Breast epithelium (tissue), 4 donors: ENCODE measurements at places on chromosomes 7 and 10.

DNA sequence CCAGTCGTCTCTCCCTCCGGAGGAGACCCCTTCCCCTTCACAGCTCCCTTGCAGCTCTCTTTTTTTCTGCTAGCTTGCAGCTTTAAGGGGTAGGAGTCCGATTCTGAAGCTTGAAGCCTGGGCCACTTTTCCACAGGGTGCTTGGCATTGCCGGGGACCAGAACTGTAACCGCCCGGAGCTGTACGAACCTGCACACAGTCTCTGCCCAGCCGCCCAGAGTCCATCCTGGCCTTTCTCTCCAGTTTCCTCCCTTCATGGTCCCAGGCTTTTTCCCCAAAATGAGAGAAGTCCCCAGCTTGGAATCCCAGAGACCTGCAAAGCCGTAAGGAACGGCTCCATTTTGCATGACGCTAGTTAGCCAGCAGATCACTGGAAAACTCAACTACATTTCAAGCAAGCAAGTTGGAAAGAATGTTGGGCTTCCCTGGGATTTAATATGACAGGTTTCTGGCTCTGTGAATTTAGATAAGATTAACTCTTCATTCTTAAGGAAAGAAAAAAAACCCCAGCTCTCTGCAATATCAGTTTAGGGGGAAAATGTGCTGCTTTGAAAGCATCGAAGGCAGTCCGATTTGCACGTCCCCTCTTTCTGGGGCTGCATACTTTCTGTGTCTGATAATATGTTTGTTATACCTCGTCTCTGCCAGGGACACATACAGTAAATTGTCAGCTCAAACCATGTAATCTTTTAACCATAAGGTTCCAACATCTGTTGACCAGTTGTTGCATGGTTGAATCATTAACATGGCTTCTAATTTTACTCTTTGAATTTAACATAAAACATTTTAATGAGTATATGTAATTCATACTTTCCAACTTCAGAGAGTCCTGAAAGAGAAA, 190.0 kb upstream of the LYZL2 start:
- H3K36me3 ChIP-seq: no peaks in the 10 kb centered on the region
- H3K4me1 ChIP-seq: no peaks in the 10 kb centered on the region
- no peak overlapping the region for H3K4me3 ChIP-seq
- no peaks in the 10 kb centered on the region for H3K27me3 ChIP-seq
- no peak for DNase-seq

DNA sequence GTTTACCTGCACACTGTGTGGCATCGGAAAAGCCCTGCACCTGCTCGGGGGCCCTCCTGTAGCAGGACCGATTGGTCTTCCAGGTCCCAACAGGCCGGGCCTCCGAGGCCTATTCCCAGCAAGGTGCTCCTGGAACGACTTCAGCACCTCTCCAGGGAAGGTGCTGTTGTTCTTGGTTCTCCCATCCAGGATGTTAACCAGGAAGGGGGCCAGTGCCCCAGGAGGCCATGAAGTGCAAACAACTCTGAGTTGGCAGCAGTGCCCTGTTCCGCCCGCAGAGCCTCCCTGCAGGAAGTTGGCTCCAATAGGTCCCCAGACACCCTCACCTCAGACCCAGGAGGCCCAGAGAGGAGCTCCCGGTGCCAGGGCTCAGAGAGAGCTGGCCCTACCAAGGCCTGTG, 64.0 kb upstream of the DUSP5 start:
- H3K36me3 ChIP-seq: no peaks in the 10 kb centered on the region
- no peaks in the 10 kb centered on the region for H3K27me3 ChIP-seq
- peak overlapping the region; percentile 27 for H3K27ac ChIP-seq
- DNase-seq: no peak
- H3K4me1 ChIP-seq: no peaks in the 10 kb centered on the region

DNA sequence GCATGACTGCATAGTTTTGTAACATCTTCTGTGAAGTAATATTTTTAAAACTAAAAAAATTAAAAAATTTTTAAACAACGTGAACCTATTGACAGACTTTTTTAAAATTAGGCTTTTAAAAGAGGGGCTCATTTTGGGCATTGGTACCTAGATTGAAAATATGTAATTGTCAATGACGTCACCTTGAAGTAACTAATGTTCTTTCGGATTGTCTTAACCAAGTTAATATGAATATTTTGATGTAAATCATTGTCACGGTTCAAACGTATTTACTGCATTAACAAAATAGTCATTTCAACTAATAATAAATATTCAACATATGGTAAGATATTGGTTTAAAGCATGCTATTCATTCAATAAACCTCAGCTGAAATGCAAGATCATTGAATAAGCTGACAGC, 719.8 kb downstream of the ANKRD7 start:
- H3K4me3 ChIP-seq: no peak overlapping the region
- H3K27ac ChIP-seq: no peak overlapping the region
- DNase-seq: no peak
- H3K36me3 ChIP-seq: no peaks in the 10 kb centered on the region
- no peaks in the 10 kb centered on the region for H3K27me3 ChIP-seq

DNA sequence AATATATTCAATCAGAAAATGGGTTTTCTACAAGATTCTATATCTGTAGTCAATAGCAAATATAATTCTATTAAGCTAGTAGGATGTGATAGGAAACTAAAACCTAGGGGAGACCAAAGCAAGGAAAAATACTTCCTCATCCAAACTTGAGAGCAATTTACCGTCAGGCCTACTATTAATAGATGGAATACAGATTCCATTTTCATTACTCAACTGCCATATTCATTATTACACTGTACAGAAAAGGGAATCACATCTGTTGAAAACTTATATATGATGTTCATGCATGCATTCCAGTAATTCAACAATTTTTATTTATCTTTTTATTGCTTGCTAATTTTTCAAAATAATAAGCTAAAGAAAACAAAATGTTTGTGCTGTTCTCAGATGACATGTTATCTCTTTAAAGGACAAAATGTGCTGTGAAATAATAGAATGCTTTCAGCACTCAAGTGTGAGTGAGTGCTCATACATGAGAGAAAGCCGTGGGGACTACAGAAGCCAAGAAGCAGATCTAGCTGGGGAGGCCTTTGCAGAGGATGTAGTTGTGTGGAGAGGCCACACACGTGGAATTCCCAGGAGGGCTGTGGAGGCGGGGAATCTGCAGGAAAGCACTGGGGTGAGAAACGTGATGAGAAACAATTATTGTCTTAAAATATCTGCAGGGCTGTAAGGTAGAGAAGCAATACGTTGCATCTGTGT, 110.0 kb downstream of the EGFR start:
- peaks cover 5% of the 10 kb centered on the region for H3K4me1 ChIP-seq
- no peaks in the 10 kb centered on the region for H3K27me3 ChIP-seq
- H3K27ac ChIP-seq: peak overlapping the region; percentile 75
- DNase-seq: no peak
- H3K4me3 ChIP-seq: no peak overlapping the region

GRCh38 chr10:78328592-78329404, 295.1 kb downstream of the RPS24 start:
- no peaks in the 10 kb centered on the region for H3K36me3 ChIP-seq
- H3K4me1 ChIP-seq: no peaks in the 10 kb centered on the region
- no peak for DNase-seq
- no peak overlapping the region for H3K27ac ChIP-seq

GRCh38 chr7:78073609-78074382, 275.2 kb downstream of the PHTF2 start:
- no peaks in the 10 kb centered on the region for H3K4me1 ChIP-seq
- no peaks in the 10 kb centered on the region for H3K36me3 ChIP-seq
- no peak overlapping the region for H3K27ac ChIP-seq
- no peaks in the 10 kb centered on the region for H3K27me3 ChIP-seq
- no peak for DNase-seq
- no peak overlapping the region for H3K4me3 ChIP-seq

DNA sequence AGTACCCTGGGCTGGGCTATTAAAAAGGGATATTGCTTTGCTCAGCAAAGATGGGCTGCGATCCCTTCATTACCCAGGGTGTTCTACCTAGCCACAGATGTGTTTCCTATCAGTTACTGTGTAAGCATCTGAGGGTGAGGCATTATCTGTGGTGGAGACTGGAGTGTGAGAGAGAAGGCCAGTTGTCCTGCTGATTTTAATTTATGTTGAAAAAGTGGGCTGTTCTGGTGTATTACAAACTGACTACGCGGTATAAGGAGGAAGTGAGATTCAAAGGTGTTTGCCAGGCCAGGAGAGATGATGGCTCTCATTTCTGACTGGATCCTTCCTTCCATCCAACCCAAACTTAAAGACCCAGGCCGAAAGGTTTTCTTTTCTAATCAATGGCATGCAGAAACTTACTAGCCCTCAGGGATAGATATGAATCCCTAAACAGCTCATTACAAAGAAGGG, 7.6 kb downstream of the TCF7L2 start:
- H3K27me3 ChIP-seq: no peaks in the 10 kb centered on the region
- no peaks in the 10 kb centered on the region for H3K36me3 ChIP-seq
- DNase-seq: no peak
- peak overlapping the region; percentile 61 for H3K27ac ChIP-seq
- H3K4me3 ChIP-seq: no peak overlapping the region

GRCh38 chr7:18866359-18867036, 250.9 kb downstream of the TWIST1 start:
- DNase-seq: no peak
- peak overlapping the region; percentile 48 for H3K27ac ChIP-seq
- no peaks in the 10 kb centered on the region for H3K36me3 ChIP-seq
- no peak overlapping the region for H3K4me3 ChIP-seq
- no peaks in the 10 kb centered on the region for H3K27me3 ChIP-seq

DNA sequence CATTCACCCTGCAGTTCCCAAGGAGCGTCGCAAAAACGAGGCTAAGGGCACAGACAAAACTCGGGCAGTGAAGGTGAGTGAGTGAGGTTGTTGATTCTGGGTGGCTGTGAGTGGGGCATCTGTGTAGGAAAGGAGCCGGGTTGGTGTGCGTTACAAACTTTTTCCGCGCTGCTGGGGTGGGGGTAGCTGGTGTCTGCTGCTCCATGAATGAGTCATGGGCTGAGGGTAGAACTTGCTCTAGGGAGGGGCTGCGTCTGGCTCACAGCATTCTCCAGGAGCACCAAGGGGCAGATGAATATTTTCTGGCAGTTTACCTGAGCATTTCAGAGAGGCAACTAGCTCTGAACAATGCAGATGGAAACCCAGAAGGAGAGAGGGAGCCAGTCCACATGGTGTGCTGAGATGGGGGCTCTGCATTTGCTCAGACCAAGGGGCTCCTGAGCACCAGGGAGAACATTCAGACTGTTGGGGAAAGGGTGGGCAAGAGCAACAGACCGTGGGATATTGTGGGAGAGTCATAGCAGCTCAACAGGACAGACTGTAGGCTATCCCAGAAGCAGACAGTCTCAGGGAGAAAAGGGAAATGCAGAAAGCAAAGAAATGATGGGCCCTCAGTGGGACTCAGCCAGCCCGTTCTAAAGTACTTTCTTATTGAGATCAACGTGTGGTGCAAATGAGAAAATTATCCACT, 18.8 kb downstream of the NOBOX start:
- H3K27ac ChIP-seq: no peak overlapping the region
- no peaks in the 10 kb centered on the region for H3K36me3 ChIP-seq
- H3K4me1 ChIP-seq: no peaks in the 10 kb centered on the region
- no peak overlapping the region for H3K4me3 ChIP-seq
- H3K27me3 ChIP-seq: no peaks in the 10 kb centered on the region

GRCh38 chr7:43467406-43467805, 115.5 kb upstream of the STK17A start:
- no peak for DNase-seq
- no peak overlapping the region for H3K4me3 ChIP-seq
- no peaks in the 10 kb centered on the region for H3K27me3 ChIP-seq
- H3K27ac ChIP-seq: no peak overlapping the region
- H3K4me1 ChIP-seq: no peaks in the 10 kb centered on the region

DNA sequence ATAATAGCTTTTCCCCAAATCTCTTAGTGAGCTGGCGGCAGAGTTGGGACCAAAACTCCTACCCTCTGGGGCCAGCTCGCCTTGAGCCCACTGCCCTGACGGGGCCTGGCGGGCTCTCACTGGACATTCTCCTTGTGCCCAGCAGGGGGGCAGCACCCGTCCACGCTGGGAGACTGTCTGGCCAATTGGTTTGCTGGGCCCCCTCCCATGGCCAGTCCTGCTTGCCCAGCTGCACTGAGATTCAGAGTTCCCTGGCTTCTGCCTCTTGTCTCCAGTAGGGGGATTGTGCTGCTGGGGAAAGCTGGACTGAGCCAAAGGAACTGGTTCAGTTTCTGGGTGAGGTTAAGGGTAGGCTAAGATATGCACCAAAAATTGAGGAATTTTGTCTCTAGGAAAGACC, 59.8 kb downstream of the RAMP3 start:
- H3K4me1 ChIP-seq: no peaks in the 10 kb centered on the region
- no peaks in the 10 kb centered on the region for H3K36me3 ChIP-seq
- peaks cover 18% of the 10 kb centered on the region for H3K27me3 ChIP-seq
- no peak for DNase-seq
- no peak overlapping the region for H3K4me3 ChIP-seq
- H3K27ac ChIP-seq: no peak overlapping the region

- DNase-seq: no peak
- no peaks in the 10 kb centered on the region for H3K4me1 ChIP-seq
- no peaks in the 10 kb centered on the region for H3K36me3 ChIP-seq
- H3K4me3 ChIP-seq: no peak overlapping the region
Measured at GRCh38 chr7:20554072-20554471, 61.4 kb upstream of the ABCB5 start.

DNA sequence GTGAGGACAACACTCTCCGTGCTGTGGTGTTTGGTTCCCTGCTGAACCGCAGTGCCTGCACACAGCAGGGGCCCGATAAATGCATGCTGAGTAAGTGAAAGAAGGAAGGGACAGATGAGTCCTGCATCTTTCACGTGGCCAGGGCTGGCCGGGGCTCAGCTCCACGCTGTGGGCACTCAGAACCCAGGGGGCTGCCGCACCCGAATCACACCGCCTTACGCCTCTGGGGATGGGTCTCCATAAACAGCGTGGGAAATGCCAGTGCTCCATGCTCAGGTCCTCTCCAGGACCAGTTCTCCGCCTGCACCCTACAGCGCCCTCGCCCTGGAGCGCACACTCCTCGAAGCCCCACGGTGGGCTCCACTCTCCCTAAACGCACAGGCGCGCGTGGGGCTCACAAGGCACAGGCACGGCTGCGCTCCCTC, 38.1 kb downstream of the RASGEF1A start:
- DNase-seq: peak; percentile 34
- no peak overlapping the region for H3K27ac ChIP-seq
- no peaks in the 10 kb centered on the region for H3K27me3 ChIP-seq

GRCh38 chr10:78868048-78868447, 200.7 kb upstream of the ZMIZ1 start:
- no peaks in the 10 kb centered on the region for H3K36me3 ChIP-seq
- H3K4me3 ChIP-seq: no peak overlapping the region
- H3K4me1 ChIP-seq: peaks cover 5% of the 10 kb centered on the region

- H3K27ac ChIP-seq: no peak overlapping the region
- DNase-seq: no peak
- H3K36me3 ChIP-seq: no peaks in the 10 kb centered on the region
Measured at GRCh38 chr10:34213805-34214197, 601.3 kb downstream of the PARD3 start.

DNA sequence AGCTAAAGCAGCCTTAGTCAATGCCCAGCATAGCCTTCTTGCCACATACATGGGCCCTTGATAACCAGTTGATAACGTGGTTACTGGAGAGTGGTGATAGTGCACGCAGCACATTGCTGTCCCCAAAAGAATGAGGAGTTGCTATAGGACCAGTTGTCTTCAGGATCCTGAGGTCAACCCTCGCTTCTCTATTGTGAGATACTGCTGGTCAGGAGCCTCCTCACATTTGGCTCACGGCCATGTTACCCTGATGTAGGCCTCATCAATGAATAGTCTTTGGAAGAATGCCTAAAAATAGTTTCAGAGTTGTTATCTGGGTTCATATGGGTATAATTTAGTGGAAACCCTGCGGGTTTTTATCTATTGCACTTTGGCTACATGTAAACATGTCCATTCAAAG, 230.7 kb downstream of the VTI1A start:
- no peak overlapping the region for H3K27ac ChIP-seq
- no peak overlapping the region for H3K4me3 ChIP-seq
- no peaks in the 10 kb centered on the region for H3K27me3 ChIP-seq
- H3K4me1 ChIP-seq: no peaks in the 10 kb centered on the region
- H3K36me3 ChIP-seq: no peaks in the 10 kb centered on the region
